ENCODE measurements at places on chromosomes 1 and 21.

GRCh38 chr1:100708476-100709062 lies 11.0 kb upstream of the VCAM1 start:
- no peak for DNase-seq

GRCh38 chr1:5751833-5752745 lies 240.1 kb downstream of the NPHP4 start:
- no peak for DNase-seq

DNA sequence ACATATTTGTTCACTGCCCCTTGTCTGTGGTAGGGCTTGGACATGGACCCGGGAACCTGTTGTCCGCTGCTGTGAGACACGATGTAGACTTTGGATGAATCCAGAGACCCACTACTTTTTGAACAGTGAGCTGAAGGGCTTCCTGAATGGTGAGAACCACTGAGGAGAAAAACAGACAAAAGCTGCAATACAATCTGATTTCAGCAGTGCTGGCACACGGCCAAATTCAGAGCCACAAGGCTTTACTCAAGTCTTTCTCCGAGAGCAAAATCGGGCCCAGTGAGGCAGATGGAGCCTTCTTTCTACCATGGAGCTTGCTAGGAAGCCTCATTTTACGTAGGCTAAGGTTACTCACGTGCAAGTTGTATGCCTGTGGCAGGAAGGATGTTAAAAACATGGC lies 197.6 kb downstream of the SIPA1L2 start:
- no peak for DNase-seq

DNA sequence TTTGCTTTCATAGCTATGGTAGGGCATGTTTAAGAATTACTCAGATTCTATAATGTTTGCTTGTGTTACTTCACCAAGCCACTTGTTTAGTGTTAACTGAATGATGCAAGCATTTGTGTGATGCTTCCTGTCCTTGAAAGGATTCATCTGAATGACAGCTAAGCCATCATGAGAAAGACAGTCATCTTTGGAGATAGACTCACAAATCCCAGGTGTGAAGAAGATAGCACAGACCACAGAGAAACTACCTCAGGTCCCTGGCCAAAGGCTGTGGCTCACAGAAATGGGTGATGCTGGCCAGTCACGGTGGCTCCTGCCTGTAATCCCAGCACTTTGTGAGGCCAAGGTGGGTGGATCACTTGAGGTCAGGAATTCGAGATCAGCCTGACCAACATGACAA lies 321.4 kb downstream of the DPYD start:
- no peak for DNase-seq

DNA sequence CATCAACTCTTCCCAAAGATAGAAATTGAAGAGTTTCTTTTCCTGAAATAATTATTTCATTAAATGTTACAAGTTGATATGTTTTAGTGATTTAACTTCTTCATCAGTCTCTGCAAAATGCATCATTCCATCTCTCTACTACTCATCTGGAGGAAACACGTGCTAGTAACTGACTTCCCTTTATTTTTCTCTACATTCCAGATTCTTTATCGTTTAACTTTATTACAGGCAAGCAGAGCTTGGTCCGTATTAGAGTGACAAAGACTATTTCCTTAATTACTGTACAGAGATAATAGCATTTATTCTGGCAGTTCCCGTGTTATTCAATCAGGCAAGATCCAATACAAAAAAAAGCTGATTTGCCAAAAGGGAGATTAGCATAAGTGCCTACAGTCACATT lies 88.6 kb downstream of the TM2D1 start:
- no peak for DNase-seq

DNA sequence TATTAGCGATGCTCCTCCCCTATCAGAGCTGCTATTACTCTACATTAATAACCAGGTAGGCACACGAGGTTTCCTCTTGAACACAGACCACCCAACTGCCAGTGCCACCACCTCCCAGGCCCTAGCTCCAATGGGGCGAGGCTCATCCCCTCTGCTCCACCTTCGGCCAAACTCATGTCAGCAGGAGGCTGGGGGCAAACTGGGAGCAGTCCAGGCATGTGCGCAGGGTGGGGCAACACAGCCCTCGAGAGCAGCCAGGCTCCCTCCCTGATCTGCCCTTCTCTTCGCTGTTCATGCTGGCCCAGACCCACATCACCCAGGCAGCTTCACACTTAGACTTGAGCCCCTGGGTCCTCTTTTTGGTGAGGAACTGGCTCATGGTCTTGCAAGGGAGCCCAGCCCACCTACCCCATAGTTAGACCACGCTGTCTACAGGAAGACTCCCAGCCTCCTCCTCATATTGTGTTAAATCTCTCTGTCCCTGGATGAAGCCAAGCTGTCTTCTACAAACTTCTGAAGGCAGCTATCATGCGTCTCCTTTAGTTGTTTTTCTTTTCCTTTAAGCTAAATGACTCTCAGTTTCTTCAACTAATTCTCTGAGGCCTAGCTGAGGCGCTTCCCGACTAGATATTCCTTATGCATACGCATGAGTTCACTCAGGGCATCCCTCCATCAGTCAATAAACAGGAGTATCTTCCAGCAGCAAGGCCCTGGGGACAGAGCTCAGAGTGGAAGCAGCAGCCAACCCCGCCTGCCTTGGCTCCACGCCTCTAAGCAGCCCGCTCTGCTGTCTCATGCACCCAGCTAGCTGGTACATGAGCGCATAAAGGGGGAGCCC lies 12.0 kb downstream of the TMEM9 start:
- no peak for DNase-seq

GRCh38 chr1:40782371-40782956 lies 1.1 kb upstream of the KCNQ4 start:
- DNase-seq = no peak

DNA sequence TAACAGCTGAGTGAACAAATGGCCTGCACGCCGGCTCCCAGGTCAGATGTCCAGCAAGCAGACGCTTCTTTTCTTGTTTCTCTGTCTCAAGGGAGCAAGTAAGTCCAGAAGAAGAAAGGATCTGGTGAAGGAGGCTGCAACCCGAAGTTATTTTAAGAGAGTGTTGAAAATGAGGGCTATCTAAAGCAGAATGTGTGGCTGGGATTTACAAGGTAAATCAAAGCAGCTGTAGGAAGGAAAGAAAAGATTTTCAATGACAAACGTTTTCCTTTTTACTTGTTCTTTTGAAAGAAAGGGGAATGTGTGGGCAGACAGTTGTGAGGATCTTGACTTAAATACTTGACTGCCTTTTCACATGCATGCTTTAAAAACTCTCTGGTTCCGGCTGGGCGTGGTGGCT lies 311.5 kb downstream of the KIF26B start:
- no peak for DNase-seq

- no peak for DNase-seq
These were observed 60.1 kb downstream of the OPTC start for GRCh38 chr1:203554071-203554470.

- DNase-seq = no peak
These were observed 2.8 kb downstream of the LINGO4 start for GRCh38 chr1:151802372-151802771.

DNA sequence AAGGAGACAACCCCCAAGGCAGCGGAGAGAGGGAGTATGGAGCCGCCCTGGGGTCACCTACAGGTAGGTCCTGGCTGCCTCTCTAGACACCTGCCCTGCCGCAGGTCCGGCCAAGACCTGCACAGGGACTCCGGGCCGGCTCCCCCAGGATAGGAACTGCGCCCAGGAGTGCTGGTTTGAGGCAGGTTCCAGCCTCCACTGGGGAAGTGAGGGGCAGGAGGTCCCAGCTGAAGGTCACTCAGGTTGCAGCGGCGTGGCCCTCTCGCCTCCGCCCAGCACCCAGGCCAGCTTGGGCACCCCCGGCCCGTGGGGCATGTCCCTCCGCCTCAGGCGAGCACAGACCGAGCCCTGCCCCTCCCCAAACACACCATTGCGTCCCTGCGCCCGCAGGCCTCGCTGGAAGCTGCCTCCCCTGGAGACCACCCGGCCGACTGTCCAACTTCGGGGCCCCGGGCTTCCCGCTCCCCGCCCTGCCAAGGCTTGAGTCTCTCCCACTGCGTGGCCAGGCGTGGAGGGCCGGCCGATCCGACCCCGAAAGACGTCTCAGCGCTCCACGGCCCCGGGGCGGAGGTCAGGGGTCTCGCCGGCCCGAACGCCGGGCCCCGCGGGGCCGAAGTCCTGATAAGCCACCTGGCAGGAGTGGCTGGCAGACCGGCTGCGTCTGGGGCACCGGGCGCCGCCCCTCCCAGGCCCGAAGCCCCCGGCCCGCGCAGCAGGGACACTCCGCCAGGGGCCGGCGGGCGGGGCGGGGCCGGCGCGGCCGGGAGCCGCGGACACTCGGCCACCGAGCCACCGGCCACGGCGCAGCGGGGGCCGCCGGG lies 1.4 kb upstream of the SKI start:
- DNase-seq = no peak

DNA sequence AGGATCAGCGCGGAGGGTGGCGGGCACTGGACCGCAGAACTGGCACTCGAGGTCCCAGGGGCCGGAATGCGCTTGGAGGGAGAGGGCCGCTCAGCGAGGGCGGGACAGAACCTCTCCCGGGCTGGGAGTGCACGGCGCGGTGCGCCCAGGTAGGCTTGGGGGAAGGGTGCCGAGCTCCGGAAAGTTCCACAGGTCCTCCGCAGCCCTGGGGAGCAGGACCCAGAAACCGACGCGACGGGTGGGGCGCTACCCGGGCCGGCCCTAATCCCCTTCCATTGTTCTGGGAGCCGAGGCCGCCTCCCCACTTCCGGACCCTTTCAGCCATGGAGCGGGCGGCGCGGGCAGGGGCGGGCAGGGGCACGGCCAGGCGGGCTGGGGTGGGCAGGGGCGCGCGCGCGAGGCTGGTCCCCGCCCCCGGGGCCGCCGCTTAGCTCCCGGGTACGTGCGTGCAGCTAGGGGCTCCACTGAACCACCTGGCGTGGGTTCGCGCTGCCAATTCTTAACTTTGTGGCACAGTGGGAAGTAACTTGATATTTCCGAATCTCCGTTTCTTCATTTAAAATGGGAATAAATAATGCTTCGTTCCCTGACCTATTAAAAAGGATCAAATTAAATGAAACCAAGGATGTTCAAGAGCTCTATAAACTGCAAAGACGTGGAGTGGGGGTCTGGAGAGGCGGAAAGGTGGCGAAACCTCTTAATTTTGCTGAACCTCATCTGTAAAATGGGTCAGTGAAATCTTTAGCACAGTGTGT lies 20.7 kb downstream of the LGR6 start:
- no peak for DNase-seq

DNA sequence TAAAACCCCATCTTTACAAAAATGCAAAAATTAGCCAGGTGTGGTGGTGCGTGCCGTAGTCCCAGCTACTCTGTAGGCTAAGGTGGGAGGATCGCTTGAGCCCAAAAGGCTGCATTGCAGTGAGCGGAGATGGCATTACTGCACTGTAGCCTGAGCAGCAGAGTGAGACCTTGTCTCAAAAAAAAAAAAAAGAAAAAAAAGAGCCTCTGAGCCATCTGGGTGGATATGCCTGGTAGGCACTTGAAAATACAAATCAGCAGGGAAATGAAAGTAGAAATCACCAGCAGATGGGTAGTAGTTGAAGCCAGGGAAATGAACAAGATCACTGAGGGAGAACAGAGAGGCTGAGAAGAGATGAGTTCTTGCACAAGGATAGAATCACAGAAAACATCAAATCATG lies 131.0 kb upstream of the HMCN1 start:
- DNase-seq = no peak

DNA sequence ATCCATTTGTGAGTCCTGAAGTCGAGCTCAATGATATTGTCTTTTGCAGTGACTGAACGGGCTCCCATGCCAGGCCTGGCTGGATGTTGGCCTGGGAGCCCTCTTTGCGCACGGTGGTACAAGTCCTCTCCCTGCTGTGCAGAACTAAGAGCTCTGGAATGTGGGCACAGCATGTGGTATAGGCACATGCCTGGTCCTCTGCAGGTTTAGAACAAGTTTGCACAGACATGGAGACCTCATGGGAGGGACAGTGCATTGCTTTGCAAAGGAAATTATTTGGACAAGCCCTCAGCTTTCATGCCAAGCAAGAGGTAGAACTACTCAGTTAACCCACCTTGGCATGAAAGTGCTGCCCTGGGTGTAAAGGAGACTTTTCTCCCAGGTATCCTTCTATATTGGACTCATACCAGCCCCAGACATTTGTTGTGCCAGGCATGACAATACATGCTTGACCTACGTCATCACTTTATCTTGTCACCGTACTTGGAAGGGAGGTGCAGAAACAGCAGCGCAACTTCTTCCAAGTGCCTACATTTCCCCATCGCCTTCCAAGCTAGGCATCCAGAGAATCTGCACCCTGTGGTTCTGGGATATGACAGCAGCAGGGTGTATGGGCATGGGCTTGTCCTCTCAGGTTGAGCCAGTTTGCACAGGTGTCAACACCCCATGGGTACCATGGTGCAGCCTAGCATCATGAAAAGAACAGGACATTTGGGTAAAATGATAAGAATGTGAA lies 37.6 kb upstream of the MRPS6 start:
- DNase-seq = no peak

- peak; percentile 32 for DNase-seq
These were observed at the start of gene MEGF6 for GRCh38 chr1:3611170-3612019. MEGF6 (minus strand) TSS chr1:3611508; CDS start chr1:3611268, 240 bp downstream.

DNA sequence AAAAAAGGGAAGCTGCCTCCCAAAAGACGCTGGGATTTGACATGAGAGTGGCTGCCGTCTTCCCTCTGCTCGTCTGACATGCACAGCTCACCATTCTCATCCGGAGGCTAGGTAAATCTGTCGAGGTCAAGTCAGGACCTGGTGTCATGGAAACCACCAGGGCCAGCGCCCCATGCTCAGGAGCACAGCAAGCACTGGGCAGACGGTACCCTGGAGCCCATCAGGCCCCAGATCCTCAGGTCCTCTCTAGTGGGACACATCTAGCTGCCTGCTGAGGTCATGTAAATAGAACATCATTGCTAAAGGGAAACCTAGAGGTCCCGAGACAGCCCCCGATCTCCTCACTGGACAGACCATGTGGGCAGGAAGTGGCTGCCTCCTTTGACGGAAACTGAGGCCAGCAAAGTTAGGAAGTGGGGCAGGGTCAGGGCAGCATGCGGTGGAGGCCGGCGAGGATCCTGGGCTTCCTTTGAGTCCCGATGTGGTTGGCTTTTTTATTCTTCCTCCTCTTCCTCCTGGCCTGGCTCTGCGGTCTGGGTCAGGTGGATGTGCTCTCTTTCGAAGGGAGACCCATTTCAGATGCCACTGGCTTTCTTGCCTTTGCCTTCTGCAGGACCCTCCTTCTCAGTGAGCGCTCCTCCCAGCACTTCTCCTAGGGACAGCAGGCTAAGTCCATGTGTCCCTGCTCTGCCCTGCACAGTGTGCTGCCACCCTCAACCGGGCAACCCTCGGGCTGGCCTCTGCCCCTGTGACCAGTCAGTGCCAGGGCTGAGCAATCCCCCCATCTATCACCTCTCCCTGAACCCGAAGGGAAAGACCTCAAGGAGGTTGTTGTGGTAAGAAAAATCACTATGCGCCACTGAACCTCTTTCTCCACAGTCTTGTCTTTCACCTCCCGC lies 5.9 kb downstream of the AGT start:
- DNase-seq = no peak

GRCh38 chr21:40331172-40331571 lies 463.9 kb downstream of the PCP4 start:
- no peak for DNase-seq

DNA sequence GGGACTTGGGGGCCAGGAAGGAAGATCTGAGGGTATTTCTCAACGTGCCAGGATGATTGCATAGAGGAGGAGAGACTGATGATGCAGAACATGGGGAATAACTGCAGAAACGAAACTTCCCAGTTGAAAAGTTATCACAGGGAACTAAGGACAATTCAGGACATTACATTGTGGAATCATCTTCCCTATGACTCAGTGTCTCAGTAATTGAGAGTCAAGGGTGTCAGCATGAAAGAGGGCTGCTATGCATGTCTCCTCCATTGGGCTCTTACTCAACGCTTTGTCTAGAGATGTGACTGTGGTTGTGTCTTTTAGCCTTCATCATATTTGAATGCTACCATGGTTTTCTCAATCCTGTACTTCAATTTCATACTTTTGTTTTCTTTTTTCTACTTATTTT lies 48.9 kb upstream of the PTGFR start:
- no peak for DNase-seq
